ENCODE measurements at places on chromosomes 12 and 14.

- no peak for DNase-seq
Observed at GRCh38 chr12:98420461-98420860, 94.9 kb upstream of the TMPO start.

DNA sequence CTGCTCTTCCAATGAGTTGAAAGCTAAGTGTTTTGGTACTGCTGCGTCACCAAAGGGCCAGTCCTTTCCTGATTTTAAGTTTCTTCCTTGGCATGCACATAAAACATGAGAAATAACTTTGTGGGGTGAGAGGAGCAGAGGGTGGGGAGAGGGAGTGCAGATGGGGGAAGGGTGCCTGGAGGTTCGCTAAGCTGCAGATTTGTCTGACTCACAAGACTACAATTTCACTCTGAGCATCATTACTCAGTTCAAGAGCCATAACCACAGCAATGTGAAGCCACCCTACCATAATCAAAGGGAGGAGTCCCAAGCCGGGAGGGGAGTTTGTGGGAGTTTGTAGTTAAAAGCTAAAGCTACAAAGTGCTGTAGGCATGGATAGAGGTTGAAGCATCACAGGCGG, 136.1 kb downstream of the ANO2 start:
- DNase-seq, result no peak

- DNase-seq, result no peak
Observed at GRCh38 chr14:91470216-91470615, 39.9 kb downstream of the PPP4R3A start.

DNA sequence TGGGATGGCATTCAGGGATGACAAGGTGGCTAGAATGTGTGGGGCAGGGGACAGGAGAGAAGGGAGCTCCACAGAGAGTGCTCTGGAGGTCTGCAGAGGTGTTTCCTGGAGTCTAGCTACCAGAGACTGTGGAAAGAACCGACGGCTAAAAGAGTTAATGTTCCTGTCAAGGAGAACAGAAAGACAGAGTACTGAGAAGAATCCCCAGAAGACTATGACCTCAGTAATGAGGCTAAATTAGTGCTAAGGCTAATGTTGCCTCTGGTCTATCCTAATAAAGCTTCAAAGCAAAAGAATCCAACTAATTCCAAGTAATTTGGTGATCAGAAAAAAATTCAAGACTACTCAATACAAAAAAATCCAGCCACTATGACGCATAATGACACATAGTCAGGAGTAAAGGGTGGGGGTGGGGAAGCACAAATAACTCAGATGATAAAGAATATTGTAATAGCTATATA, 44.7 kb downstream of the FERMT2 start:
- DNase-seq, result no peak

DNA sequence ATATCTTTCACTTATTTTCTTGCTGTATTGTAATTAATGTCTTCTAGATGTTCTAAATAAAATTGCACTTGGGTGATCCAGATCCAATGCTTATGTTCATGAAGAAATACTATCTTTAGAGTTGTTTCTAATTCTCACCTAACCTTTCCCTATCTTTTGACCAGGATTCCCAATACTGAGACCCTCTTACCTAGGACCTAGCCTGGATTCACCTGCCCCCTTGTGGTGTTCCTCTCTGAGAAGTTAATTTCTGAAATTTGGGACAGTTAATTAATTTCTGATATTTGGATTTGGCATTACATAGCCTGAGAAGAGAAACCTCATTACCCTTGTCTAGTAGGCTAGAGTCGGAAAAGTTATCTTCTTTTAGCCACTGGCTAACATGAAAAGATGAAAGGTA, 29.5 kb downstream of the FOXA1 start:
- DNase-seq, result no peak

- DNase-seq, result no peak
Observed at GRCh38 chr12:69688471-69689427, 10.4 kb downstream of the BEST3 start.

- DNase-seq, result no peak
Observed at GRCh38 chr12:128983371-128983770, 130.1 kb downstream of the GLT1D1 start.

GRCh38 chr14:93564918-93565317, 134.2 kb downstream of the UNC79 start:
- DNase-seq, result no peak

GRCh38 chr12:49766115-49766455, 24.7 kb downstream of the TMBIM6 start:
- no peak for DNase-seq

DNA sequence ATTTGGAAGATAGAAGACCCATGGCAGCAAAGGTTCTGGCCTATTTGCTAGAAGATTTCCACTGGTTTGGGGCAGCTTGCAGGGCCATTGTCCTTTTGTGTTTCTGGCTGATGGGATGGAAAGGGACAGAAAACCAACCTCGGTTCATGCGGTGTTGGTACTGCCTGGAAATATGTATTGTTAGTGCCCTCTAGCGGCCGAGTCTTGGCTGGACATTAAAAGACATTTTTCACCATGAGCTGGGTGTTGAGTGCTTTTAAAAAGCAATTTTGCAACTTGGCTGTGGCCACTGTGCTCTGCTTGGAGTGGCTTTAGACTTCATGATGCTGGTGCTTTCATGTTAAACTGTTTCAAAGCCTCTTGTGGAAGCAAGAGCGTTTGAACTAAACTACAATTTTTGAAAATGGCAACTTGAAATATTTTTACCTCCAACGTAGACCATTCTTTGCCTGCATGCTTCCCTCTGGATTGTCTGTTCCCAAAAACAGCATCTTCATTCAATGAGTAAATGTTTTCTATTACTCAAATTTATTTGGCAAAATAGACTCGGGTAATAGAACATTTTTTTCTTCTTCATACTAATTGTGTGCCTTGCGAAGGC, 102.7 kb upstream of the TBX5 start:
- no peak for DNase-seq

DNA sequence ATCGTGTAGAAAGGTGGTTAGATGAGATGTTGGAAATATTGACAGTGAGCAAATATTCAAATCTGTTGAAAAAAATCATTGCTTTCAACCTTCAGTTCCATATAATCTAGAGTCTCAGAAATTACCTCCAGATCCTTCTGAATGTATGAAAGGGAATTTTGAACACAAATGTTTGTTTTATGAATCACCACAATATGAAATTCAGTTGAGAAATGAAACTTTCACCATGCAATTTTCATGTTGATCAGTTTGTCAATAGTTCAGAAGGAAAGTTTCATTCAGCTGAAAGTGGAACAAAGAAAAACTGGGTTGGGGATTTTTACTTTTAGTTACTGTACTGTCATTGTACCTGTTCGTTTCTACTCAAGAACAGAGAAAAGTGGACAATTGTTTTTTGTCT, 953.6 kb downstream of the SLC6A15 start:
- DNase-seq, result no peak

All from NCI-H1436 treated with DMSO at 0.1 percent for 48 hours (cell line).